ENCODE measurements at places on chromosomes 12 and 14.
A peak's percentile ranks its signal among the peaks of the same experiment; 100 is the strongest.

DNA sequence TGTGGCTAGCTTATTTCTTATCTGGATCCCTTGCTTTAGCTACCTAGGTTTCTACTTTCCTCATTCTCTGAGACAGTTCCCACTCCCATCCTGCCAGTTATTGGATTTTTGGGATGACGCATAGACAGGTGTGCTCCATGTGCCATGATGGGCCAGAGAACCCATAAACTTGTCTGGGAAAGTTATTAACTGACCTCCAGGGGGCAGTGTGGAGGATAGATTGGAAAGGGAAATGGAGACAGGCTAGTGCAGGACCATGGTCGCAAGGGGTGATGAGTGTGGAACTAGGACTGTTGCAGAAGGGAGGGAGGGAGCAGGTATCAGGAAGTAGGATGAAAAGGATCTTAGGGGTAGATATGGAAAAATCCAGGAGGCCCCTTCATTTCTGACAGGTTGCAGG, 80.3 kb downstream of the ESRRB start:
- peak; percentile 40 for DNase-seq

- DNase-seq: no peak
Observed at GRCh38 chr12:22535478-22535877, 8.9 kb downstream of the C2CD5 start.

GRCh38 chr12:4056910-4057845, 184.0 kb upstream of the PARP11 start:
- DNase-seq: no peak

GRCh38 chr14:90545966-90546751, 149.3 kb downstream of the CALM1 start:
- no peak for DNase-seq

GRCh38 chr14:78664841-78665240, 494.7 kb downstream of the NRXN3 start:
- DNase-seq: no peak

DNA sequence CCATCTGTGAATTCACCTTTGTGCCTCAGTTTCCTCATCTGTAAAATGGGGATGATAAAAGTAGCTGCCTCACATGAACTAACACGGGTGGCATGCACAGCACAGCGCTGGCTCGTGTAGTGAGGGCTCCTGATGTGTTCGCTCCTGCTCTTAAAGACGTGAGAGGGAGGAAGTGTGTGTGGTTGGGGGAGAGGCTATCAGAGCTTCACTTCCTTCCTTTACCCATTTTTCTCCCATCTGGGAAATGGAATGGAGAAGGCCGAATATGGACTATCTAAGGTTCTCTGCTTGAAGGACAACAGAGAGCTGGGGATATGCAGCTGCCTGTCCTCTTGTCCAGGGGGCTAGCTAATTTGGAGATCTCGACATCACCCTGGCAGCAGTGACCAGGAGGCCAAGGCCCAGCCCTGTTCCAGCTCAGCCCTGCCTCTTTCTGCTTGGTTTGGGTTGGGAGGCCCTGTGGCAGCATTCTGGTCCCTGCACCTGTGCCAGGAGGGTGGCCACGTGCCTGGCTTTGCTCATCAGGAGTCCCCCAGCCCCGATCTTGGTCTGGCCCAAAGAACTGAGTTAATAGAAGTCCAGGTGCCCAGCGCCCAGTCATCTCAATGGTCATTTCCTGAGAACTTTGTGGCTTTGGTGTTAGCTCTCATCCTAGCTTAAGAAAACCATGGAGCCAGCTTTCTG, 44.5 kb upstream of the ESRRB start:
- no peak for DNase-seq

GRCh38 chr12:119393677-119394076, 59.1 kb downstream of the CCDC60 start:
- DNase-seq: no peak

DNA sequence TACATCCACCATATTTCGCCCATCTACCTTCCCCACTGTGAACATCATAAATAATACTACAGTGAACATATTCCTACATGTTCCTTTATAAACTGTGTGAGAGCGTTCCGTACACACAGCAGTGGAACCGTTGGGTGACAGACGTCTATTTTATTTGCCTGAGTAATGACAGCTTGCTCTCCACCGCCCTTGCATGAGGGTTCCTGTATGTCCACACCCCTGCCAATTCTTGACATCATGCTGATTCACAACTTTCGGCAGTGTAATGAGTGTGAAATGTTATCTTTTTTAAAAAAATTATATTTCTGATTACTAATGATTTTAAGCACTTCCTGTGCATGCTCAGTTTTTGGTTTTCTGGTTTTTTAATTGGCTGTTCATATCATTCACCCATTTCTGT, 4.3 kb upstream of the RAD52 start:
- DNase-seq: peak; percentile 17

GRCh38 chr14:61609884-61610283, 85.4 kb upstream of the HIF1A start:
- DNase-seq: no peak

GRCh38 chr12:7190268-7191055, 976 bp downstream of the PEX5 start:
- no peak for DNase-seq

- DNase-seq: no peak
Observed at GRCh38 chr12:58455136-58455535, 465.2 kb downstream of the LRIG3 start.

DNA sequence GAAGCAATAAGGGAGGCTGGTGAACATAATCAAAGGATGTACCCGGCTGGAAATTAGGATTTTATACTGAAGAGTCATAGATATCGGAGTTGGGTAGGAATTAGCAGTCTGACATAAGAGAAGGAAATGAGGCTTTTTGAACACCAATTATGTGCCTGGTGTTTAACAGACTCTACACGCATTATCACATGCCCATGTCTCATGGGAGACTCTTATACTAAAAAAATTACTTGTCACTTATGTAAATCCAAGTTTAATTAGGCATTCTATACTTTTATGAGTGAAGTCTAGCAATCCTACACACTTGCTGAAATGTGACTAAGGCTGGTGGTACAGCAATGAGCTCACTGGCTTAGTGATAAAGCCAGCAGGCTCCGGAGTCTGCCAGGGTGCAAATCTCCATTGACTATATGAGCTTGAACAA, 93.5 kb downstream of the NUAK1 start:
- no peak for DNase-seq

DNA sequence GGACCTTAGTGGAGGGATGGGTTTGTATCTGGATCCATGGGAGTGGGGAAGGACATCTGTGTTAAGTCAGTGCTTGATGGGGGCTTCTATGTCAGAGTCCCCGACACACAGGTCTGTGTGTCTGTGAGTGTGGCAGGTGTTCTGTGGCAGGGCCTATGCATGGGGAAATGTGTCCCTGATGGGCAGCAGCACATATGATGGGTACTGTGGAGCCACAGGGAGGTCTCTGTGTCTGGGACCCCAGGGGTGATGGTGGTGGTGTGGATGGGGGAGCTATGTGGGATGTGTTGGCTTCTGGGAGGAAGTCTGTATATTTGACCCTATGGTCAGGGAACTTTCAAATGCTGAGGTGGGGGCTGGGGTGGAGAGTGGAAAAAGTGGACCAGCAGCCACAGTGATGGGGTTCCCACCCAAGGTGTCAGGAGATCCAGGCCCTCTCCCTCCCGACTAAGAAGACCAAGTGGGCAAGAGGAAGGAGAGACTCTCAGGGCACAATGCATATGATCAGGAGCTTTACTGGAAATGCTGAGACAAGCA, 16.5 kb downstream of the KRT7 start:
- no peak for DNase-seq
